Skeletal muscle cell (primary cell): ENCODE measurements at places on chromosomes 2 and 18.
A peak's percentile ranks its signal among the peaks of the same experiment; 100 is the strongest.

GRCh38 chr2:33712674-33713073 lies 113.6 kb upstream of the FAM98A start:
- no peak for DNase-seq

DNA sequence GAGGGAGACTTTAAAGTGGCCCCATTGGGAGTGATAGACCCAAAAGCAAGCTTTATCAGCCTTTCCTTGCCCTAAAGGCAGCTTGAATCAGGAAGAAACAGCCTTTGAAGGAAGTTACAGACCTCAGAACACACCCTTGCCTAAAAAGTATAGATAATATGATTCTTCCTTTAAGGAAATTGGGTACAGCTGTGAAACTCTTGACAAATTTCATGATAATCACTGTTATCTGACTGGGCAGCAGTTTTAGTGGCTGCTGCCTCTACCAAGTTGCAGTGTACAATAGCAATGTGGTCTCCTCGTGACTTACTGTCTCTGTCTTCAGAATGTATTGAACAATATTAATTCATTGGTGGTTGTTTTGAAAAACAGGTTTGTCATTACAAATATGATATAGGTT lies 16.7 kb downstream of the HOXD1 start:
- no peak for DNase-seq

DNA sequence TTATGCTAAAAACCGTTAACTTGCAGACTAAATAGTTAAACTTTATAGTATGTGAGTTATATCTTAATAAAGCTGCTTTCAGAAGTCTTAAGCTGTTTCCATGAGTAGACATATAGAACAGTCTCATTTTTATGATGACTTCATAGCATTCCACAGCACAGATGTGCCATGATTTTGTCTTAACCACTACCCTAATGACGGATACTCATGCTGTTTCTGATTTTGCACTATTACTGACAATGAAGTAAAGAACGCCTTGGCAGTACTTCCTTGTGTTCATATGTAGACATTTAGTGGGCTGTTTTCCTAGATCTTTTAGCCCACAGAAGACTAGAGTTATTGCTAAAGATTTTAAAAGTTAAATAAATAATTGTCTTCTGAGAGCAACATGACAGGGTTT lies 175.6 kb upstream of the RAB6C start:
- DNase-seq = no peak

DNA sequence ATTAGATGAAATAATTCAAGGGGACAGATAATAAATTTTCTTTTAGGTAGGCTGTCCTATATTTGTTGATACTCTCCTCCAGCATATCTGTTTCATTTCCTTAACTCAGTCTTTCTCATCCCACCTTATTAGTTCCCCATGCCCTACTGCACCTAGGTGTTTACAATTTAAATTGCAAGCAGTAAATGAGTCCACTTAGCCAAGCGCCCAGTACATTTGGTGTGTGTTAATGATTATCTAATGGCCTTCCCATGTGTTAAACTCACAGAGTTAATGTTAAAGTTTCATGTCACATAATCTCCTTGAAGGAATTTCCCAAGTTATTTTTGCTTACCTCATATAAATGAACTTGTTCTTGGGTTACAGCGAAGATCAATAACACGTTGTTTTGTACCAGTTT lies 31.2 kb downstream of the ITGB6 start:
- DNase-seq = no peak

DNA sequence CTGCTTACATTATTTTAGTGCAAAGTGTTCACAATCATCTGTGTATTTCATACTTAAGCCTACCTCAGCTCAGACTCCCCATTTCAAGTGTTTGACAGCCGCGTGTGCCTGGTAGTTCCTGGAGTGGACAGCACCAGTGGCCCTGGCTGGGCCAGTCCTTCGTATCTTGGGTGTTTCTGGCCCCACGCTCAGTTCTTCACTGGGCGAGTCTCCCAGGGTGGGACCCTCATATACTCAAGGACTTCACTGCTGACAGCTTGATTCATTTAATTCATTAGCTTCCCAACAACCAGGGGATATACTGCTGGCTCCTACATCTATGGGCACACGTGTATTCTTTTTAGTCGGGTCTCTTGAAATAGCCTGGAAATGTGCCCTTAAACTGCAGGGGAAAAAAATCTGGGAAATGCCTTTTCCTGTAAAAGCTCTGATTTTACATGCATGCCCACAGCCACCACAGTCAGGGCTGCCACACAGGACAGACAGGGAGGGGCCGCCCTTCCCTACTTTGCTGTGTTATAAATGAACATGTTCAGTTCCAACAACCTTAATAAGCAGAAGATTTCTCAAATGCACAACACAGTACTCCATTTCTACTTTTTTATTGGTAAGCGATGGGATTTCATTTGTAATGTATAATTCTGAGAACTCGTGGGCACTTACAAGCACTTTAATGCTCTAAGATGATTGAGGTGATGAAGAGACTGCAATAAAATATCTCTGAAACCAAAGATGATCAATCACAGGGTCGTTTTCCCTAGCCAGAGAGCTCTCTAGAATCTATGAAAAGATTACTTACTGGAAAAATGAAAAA lies 205.5 kb upstream of the REV1 start:
- DNase-seq = no peak

DNA sequence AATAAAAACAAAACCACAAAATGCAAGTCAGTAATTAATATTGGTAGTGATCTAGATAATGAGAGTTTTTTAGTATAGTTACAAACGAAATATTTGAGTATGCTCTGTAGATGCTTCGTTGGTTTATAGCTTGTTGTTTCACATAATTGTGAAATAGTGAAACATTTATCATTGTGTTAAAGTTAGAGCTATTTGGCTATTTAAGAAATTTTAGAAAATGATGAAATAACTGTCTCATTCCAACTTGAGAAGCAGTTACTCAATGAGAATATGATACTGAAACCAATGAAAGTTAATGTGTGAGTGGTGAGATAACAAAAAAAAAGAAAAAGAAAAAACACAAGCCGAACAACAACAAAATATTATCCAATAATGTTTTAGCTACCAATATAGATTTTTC lies 475.6 kb upstream of the ZEB2 start:
- DNase-seq = no peak

DNA sequence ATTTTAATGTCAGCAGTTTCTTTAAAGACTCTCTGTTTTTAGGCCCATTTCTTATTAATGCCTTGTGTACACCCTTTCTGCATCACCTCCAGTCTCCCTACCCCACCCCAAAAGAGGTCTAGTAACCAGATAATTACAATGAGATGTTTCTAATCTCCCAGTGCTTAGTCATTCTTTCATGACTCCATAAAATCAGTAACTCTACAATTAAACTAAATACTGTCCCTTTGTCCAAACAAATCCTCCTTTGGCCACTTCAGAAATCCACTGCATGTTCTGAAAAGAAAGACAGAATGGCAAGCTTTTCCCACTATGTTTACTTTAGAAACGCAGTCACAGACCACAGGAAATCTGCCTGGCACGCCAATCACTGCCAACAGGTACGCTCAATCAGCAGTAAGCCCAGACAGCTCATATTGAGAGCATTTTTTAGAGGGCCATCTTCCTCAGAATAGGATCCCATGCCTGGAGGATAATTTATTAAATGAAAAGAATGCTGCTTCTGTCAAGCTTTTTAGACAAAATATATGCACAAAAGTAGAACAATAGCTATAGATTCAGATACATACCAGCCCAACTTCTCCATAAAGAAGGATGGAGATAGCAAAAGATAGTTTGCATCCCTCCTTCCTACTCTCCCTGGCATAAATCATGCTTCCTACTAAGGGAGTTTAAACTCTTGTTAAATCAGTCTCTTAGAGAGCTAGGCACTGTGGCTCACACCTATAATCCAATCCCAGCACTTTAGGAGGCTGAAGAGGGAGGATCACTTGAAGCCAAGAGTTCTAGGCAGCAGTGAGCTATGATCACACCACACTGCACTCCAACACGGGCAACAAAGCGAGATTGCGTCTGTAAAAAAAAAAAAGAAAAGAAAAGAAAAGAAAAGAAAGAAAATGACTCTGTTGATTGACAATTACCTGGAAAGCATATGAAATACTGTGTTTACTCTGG lies 14.6 kb downstream of the CLASP1 start:
- DNase-seq = no peak

- DNase-seq = no peak
Measured at GRCh38 chr2:172345956-172346555, 81.3 kb upstream of the ITGA6 start.

GRCh38 chr2:182903566-182903965 lies 37.1 kb upstream of the FRZB start:
- DNase-seq = no peak

- no peak for DNase-seq
Measured at GRCh38 chr18:60162388-60162787, 210.2 kb downstream of the MC4R start.

DNA sequence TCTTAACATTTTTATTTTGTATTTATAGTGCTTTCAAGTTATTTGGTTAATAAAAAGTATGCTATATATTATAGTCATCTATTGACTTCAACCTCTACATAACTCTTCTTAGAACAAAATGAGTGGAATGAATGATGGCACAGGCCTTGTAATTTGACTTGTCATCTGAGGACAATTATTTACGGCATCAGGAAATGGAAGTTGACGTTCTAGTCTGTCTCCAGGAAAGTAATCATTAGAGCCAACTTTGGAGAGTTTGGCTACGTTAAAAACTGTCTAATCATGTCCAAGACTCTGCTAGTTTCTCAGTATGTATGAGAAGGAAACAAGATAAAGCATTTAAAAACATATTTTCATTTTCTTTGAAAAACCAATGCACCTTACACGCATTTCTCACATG lies 353.6 kb downstream of the ARHGAP15 start:
- DNase-seq = no peak

DNA sequence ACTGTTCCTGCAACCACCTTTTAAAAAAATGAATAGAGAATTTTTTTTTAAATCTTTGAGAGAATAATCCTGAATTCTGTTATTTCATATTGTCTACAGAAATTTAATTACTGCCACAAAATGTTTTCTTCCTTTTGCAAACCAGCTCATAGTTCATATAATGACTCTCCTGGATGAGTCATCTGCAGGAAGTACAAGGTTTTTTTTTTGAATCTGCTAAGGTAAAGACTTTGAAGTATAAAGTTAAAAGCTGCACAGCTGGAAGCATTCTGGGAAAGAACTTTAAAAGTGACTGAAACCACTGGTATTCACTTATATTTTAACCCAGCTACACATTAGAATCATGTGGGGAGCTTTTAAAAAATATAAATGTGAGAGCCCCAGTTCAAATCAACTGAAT lies 25.4 kb downstream of the SESTD1 start:
- DNase-seq = no peak

DNA sequence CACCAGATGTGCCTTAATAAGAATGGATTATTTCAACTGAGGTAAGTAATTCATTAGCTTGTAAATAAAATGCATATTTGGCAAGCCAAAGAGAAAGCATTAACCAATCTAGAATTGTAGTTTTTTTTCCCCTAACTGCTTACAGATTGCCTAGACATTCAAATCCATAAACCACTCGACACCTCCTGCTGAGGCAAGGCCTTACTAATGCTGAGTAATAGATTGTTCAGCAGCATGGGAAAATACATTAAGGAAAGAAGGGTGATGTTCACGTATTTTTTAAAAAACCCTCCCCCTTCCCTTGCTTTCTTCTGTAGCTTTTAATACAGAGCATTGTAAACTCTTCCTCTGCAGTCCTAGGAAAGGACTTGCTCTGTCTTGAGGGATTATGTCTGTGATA lies 17.0 kb upstream of the LINC00305 start:
- peak; percentile 79 for DNase-seq

DNA sequence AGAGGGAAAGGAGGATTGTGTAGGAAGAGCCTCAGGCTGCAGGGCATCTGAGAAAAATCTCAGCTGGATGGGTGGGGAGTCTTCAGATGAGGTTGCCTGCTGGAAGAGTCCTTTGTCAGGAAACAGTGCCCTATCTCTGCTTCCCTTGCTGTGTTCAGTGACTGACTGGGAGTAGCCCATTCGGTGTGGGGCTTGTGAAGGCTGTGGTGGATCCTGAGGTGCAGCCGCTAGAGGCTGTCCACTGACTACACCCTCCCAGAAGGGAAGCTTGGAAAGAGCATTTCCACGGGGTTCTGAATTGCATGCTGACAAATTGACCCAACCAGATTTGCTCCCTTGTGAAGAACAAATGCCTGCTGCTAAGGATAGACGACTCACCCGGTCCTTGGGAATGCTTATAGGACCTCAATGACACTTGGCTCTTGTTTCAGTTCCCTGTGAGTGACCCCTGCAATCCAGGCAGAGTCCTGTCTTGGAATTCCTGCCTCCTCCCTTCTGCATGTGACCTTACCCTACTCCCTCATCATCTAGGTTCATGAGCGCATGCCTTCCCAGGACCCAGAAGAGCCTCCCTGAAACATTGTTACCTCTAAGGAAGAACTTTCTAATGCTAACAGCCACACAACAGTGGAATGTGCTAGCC lies 109.7 kb upstream of the FAM136A start:
- DNase-seq = no peak
